ENCODE measurements at places on chromosomes 3 and 15.

DNA sequence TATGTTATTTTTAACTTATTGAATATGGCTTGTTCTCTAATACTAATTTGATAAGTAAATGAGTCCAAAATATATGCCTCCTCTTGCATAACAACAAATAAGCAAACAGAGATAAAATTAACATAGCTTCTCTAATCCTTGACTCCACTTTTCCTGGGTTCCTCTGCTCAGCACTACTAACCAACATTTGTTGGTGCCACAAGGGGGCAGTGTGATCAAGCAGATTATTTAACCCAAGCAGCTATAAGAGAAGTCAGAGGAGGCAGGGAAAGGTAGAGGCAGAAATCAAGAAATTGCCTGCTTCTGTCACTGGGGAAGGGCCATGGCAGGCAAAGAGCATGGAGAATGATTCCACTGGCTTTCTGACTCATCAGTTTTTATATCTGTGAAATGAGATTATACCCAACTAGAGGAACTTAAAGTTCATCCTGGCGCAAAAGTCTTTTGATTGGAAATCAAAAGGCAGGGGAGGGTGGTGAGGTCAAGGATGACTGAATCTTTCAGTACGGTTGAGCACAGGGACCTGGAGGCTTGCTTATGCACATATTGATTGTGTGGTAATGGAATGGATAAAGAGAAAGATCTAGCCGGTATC lies 152.2 kb downstream of the IGSF11 start:
- peak; percentile 79 for DNase-seq

DNA sequence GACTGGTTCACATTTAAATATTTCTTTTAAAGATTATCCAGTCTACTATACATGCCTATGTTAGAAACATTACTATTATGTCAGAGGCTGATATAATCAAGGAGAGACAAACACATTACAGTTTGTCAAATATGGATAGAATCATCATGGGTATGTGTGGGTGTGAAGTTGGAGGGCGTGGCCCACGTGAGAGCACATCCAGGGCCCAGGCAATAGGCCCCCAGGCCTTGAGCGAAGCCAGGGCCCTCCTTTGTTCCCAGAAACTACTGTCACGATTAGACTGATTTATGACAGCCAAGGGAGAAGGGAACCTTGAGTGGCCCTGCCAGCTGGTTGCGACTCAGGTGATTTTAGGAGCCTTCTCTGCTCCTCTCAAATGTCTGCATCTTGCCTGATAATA lies 26.9 kb upstream of the LDHAL6B start:
- no peak for DNase-seq

GRCh38 chr3:13662238-13662847 lies 113.4 kb downstream of the FBLN2 start:
- DNase-seq: no peak

- DNase-seq: no peak
These were observed 278.5 kb upstream of the RASGRP1 start for GRCh38 chr15:38843051-38843501.

GRCh38 chr15:31135523-31135922 lies 34.0 kb upstream of the TRPM1 start:
- DNase-seq: no peak

DNA sequence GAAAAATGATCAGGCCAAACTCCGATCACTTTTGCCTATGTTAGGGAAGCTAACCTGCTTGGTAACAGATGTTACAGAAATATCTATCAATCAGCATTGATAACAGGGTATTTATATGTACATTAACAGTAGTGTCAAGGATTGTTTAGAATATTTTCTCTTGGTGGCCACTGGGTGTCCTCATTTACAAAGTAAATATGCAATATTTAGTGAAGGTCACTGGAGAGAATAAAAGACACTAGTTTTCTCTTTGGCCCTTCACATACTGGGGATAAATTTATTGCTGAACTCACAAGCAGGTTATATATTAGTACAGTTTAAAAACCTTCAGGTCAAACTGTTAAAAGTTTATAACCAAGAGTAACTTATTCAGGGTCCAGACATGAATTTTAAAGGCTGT lies 69.0 kb downstream of the TIGIT start:
- DNase-seq: peak; percentile 37

GRCh38 chr3:13535526-13535875 lies 13.4 kb upstream of the FBLN2 start:
- DNase-seq: no peak

GRCh38 chr3:40258555-40258954 lies 51.0 kb upstream of the EIF1B start:
- DNase-seq: no peak

DNA sequence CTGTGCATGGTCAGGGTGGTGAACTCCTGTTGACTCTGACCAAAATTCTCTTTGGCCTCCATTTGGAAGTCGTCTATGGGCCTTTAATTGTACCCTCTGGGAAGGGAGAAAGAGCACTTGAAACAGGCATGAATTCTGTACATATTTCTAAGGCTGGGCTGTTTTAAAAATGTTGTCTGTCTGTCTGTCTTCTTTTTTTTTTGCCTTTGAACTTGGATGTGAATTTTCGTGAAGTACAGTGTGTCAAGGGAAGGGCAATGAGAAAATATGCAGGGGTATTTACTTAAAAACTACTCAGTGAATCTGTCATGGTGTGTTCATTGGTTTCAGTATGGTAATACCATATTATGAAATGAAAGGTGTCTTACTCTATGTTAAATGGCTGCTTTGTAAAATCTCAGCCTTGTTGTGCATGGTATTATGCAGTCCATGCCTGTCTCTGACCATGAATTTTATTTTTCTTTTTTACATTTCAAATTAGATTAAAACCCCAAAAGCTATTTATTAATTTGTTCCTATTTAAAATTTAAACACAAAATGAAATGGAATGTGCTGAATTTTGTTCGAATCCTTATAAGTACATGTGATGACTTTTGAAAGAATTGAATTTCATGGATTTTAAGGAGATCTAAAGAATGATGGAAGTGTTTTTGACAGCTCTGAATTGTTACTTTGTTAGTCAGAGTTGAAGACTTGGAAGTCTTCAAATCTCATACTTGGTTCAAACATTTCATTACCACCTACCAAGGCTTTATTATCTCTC lies 51.1 kb downstream of the RARB start:
- no peak for DNase-seq

Measured in CD8-positive, alpha-beta T cell (primary cell).